Stimulated activated CD8-positive, alpha-beta memory T cell treated with anti-CD3 and anti-CD28 coated beads, Interleukin-4, amount 100 ng/mL, for 4 hours (primary cell): ENCODE measurements at places on chromosomes 2 and 18.

- no peak for DNase-seq
Observed at GRCh38 chr18:47528343-47528742, 276.9 kb upstream of the SKOR2 start.

DNA sequence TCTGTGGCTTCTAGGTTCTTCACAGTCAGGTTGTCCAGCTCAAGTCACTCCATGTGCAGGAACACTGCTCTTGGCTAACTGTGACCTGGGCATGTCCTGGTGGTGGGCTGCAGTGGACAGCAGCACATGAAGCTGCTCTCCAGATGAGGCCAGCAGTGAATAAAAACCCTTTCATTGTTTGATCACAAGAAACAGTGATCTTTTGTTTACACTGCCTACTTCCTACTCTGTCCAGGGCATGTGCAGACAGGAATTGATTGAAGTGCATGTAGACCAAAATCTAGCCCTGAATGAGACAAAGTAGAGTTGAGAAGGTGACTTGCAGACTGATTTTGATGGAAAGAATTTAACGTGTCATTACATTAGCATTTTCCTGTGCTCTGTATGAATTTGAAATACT, 34.9 kb downstream of the BCL2L11 start:
- no peak for DNase-seq

DNA sequence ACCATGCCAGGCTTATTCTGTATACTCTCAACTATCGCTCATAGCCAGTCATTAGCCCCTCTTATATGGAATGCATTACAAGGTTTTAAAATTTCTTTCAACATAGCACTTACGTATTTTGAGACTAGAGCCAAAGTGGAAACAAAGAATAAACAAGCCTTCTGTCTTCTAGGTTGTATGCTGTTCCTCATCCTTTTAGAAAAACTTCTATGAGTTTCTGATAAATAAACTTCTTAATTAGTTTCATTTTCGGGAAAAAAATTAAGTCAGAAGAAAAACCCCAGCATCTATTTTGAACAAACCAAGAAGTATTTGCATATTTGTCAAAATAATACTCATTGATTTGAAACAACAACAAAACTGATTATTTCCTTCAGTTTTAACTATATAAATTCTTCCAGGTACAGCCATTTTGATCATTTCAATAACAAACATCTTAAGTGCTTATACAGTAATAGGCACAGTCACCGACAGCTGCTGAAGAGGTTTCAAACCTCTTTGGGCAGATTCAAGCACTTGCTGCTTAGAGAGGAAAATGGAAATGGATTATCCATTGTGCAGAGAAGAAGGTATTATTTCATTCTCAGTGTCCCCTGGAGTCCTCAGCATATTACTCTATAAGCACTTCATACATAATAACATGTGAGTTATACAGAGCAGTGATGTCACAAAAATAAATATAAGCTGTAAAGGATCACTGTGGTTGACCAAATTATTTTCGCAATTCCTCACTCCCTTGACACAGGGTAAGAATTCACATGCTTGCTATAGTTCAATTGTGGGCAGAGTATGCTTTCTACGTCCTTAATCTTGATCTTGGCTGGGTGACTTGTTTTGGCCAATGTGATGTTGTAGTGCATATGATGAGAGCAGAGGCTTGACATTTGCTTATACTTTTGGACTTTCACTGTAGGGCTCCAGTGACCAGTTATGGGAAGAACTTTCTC, 833.8 kb downstream of the TRIB2 start:
- DNase-seq, result no peak

DNA sequence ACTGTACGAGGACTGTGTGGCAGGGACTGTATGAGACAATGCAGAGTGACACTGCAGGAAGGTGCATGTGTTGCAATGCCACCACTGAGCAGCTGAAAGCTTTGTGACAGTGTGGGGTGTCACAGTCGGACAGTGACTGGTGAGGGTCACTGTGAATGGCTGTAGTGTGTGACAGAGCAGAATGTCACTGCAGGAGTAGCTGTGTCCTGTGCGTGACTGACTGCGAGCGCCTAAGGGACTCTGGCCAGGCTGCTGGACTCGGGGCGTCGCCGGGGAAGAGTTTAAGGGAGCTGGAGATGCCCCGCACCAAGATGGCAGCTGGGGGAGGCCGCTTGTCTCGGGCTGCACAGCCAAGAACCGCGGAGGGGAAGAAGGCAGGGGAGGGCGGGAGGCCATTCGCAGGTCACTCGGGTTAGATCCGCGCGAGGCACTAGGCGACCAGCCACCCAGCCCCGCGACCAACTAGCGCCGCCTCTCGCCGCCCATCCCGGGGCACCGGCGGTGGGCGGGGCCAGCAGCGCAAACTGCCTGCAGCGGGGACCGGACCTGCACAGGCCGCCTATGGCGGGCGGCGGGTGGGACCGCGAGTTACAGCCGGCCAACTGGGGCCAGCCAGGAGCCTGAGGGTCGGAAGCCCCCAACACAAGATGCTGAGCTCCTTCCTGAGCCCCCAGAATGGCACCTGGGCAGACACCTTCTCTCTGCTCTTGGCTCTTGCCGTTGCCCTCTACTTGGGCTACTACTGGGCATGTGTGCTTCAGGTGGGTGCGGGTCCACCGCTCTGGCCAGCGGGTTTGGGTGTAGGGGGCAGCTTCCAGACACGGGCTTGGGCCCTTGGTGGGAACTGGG, at the start of gene ABHD1:
TSS of gene ABHD1 (plus strand) at position 514 of the 849 bp plus-strand sequence. CDS start at position 648, 134 bp downstream.
- DNase-seq, result no peak

DNA sequence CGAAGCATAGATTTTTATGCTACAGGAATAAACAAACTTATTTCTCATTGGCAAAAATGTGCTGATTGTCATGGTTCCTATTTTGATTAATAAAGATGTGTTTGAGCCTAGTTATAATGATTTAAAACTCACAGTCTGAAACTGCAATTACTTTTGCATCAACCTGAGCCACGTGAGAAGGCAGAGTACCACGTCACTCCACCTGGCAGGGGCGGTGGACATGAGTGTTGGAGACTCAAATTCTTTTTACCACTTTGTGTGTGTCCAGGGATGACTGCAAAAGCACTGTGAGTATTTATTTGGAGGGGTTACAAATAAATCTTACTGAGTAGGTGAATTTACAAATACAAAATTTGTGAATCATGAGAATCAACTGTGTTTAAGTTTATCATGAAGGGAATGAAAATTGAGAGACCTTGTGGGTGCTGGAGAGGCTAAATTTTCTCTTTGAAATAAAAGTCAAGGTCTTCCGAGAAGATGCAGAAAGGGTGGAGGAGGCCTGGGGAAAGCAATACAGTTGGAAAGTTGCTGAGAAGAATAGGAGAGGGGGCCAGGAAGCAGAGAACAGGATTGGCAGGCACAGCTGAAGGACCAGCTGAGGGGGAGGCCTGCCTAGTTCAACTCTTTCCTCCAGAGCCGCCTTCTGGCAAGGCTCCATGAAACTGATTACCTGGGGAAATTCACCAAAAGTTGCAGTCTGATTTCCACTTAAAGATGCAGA, 316.4 kb downstream of the MYCN start:
- DNase-seq, result no peak

DNA sequence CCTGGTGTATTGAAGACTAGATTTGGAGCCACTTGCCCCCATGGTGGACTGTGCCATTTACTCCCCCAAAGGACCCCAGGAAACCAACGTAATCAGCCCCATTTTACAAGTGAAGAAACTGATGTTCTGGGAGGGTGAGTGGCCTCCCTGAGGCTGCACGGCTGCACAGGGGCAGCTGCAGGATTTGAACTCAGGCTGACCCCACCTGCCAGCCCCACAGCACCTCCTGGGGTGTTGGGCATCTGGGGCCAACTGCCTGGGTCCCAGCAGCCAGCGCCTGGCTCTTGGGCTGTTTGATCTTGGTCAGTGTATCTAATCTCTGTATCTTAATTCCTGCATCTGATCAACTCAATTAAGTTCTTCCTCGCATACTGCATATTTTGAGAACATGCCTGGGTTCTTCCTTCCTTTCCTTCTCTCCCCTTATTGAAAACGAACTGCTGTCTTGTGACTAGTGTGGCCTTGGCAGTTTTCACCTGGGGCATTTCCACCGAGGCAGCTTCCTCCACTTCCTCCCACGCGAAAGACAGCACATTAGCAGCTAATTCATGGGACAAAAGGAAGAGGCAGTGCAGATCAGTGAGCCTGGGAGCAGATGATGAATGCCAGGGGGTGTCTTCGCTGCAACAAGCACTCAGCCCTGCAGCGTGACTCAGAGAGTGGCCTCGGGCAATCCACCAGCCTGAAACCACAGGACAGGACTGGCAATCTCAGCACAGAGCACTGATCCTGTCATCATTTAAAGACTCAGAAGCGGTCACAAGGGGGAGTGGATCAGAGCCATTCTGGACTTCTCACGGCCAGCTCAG, 184.1 kb upstream of the RAB12 start:
- no peak for DNase-seq

DNA sequence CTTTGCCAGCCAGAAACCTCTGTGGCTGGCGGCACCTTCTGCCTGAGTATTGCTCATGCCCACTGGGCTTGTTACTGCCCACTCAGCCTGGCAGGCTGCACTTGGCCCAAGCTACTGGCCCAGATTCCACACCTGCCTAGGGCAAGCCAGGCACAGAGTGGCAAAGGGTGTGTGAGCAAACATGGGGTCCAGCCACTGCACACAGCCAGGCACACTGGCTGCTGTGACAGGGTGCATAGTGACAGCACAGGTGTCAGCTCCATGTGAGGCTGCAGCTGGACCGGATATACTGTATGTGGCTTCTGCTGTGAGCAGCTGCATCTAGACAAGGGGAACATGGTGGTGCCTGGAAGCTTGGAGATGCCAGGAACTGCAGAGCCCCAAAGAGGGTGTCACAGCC, 113.9 kb downstream of the COPS8 start:
- no peak for DNase-seq

DNA sequence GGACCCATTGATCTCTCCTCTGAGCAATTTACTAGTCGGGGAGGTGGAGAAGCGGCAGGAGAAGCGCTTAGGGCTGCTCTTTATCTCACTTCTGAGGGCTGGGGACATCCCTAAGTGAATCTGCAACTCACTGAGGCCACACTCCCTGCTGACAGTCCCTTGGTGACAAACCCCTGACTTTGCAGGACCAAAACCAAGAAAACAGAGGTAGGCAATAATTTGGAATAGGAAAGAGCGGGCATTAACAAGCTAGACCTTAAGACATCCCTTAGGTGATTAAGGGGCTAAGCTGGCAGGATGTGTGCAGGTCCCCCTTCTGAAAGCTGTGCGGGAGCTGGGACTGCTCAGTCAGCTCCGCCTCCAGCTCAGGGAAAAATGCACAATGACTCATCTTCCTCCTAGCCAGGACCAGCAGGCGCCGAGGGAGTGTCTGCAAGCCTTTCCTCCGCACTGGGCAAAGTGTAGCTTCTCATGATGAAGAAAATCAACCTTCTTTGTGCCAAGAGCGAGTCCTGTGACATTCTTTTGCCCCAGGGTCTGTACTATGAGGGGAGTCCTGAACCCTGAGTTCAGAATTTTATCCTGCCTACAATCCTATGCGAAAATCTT, 63.3 kb downstream of the BOD1L2 start:
- DNase-seq, result no peak
